AG09309 (cell line): ENCODE measurements at places on chromosomes 16 and 17.

GRCh38 chr17:3260600-3260999 is 37.6 kb downstream of the OR3A1 start:
- no peak for DNase-seq

DNA sequence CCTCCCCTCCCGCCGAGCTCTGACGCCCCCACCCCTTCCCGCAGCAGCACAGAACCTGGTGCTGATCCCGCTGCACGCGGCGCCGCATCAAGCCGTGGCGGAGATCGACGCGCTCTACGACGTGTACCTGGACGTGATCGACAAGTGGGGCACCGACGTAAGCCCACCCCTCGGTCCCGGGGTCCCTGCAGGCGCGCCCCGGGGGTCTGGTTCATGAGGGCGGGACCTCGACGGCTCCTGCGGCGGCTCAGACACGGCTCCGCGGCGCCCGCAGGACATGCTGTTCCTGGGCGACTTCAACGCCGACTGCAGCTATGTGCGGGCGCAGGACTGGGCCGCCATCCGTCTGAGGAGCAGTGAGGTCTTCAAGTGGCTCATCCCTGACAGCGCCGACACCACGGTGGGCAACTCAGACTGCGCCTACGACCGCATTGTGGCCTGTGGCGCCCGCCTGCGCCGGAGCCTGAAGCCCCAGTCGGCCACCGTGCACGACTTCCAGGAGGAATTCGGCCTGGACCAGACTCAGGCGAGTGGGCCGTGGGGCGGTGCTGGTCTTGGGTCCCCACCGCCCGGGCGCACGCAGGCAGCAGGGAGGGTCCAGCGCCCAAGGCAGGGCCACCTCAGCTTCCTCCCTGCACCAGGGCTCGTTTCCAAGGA is 1.4 kb downstream of the DNASE1L2 start:
- no peak for DNase-seq

DNA sequence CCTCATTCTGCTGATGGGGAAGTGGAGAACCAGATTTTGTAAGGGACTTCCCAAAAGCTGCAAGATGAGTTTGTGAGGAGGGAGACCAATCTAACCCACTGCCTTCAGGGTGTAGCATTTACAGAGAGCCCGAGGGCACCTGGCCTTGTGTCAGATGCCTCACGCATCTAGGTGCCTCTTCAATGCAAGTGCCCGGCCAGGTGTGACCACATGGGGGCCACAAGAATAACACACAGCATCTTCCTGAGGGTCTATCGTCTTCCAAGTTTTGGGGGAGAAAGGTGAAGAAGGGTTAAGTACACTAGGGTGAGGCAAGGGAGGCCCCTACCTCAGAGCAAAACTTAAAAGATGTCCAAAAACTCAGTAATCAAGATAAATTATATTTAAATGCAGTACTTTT is 401.7 kb upstream of the CDH5 start:
- no peak for DNase-seq

- DNase-seq, result no peak
These were observed 21.6 kb downstream of the VASN start for GRCh38 chr16:4393240-4393600.

GRCh38 chr16:85286951-85287814 is 174.9 kb upstream of the CIBAR2 start:
- DNase-seq, result no peak

- no peak for DNase-seq
These were observed 14.0 kb upstream of the MPRIP start for GRCh38 chr17:17028059-17028877.

- no peak for DNase-seq
These were observed 309.4 kb upstream of the XYLT1 start for GRCh38 chr16:17780181-17780580.

DNA sequence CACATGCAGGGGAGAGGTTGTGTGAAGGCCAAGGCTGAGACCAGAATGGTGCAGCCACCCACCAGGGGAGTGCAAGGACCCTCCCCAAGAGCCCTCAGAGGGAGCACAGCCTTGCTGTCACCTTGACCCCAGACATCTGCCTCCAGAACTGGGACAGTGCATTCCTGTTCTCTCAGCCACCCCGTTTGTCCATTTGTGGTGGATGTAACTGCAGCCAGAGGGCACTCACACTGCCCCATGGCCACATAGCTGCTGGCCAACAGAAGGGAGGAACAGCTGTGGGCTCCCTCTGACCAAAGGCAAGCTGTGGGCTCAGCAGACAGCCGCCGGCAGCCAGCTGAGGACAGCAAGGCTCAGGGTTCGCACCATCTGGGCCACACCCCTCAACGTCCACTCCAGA is 49.8 kb upstream of the KLHDC4 start:
- DNase-seq, result no peak

DNA sequence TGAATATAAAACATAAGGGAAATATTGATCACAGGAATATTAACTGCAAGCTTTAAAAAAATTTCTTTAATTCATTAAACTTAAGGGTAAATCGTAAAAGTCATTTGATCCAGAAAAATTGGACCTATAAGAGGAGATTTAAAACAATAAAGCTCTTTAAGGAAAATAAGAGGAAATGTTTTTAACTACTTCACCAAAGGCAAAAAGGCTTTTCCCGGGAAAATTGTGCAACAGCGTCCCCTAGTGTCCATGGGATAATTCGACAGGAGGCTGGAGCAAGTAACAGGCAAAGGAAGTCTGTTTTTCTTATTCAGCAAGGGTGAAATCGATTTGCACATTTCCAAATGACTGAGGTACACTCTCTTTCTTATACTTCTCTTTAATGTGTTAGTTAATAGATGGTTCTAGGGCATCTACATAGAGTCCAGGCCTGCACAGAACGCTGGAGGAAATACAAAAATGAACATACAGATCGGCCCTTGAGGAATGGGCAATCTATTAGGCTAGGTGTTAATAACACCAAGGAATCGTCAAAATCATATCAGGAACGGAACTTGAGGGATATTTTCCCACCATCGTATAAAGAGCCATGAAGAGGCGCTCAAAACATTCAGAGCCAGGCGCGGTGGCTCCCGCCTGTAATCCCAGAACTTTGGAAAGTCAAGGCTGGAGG is 61.4 kb downstream of the ZNF18 start:
- no peak for DNase-seq

- no peak for DNase-seq
These were observed 157.5 kb downstream of the BANP start for GRCh38 chr16:88108762-88109161.

DNA sequence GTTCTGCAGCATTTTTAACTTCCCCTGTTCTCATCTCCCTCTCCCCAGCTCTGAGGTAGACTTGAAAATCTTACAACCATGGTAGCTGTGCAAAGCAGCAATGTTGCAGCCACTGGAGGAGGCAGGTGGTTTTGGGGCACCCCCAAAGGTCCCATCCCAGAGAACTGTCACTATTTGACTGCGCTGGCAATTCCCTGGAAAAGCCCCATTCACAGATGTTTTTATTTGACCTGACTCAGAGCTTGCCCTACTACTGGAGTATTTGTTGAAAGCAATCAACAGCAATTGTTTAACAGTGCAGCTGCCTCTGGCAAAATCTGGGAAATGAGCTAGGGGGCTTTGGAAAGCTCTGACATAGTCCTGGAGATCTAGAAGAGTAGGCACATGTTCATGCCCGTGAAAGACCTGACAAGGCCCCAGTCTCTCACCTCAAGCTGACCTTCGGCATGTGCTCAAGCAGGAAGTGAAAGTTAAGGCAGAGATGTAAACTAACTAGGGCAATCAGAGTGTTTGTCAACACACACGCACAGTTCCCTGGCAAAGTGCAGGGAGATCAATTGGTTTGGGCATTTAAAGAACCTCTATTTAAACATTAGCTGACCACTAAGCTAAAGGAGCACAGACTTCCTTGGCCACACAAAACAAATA is 19.7 kb upstream of the PIK3R5 start:
- DNase-seq, result no peak

GRCh38 chr16:69111216-69111875 is 5.9 kb downstream of the HAS3 start:
- DNase-seq, result no peak

GRCh38 chr16:57878586-57878985 is 76.3 kb upstream of the KIFC3 start:
- no peak for DNase-seq

DNA sequence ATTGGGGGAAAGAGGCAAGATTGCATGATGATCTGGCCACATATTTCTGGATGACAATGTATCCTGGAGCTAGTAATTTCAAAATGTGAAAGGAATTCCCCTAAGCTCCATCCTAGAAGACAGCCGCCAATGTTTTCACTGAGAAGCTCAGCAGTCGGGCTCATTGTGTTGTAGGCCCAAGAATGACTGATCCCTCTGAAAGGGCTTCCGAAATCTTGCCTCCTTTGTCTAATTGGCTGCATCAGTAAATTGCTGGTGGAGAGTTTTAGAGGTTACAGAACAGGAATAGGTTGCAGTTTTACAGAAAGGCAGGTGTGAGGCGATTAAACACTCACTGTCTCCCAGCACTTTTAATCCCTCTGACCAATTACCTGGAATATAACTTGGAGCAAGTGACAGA is 464.1 kb upstream of the SALL1 start:
- no peak for DNase-seq

GRCh38 chr16:17084130-17084529 is 386.6 kb downstream of the XYLT1 start:
- no peak for DNase-seq

- no peak for DNase-seq
These were observed 21.7 kb downstream of the RNF135 start for GRCh38 chr17:30992551-30992950.

DNA sequence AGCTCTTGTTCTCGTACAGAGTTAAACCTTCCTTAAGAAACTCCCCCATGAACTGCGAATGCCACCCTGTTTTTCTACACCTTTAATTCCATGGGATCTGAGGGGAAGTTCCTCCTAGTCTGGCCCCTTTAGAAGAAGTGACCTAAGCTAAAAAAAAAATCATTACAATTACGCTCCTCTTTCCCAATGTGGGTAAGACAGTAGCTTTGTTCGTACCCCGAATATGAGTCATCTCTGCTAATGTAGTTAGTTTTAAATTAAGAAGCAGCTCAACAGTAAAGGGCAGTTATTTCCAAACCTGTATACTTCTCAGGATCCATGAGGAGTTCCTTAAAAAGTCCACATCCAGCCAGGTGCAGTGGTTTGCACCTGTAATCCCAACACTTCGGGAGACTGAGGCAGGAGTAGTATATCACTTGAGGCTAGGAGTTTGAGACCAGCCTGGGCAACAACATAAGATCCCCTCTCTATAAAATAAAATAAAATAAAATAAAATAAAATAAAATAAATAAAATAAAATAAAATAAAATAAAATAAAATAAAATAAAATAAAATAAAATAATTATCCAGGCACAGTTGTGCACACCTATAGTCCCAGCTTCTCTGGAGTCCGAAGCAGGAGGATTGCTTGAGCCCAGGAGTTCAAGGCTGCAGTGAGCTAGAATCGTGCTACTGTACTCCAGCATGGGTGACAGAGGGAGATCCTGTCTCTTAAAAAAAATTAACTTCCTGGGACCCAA is 26.1 kb downstream of the RCVRN start:
- no peak for DNase-seq

GRCh38 chr16:2054543-2055245 is 6.9 kb downstream of the TSC2 start:
- DNase-seq, result no peak

DNA sequence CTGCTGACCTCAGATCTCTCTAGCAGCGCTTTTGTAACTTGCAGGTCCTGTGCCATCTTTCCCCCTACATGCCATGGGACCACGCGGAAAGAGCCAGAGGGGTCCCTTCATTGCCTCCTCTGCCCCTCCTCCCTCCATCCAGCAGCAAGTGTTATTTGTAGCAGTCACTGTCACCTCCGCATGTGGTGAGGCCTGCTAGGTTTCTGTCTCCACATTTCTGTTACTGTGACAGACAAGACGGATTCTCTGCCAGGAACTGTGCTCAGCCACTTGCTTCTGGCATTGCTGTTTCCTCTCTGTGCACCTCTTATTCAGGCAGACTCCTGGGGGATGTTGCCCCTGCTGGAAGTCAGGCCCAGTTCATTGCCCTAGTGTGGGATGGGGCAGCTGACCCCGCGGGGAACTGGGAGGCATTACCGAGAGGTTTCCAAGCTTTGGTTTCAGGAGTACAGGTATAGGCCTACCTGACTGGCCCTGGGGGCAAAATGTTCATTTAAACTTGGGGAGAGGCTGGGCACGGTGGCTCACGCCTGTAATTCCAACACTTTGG is 61.2 kb downstream of the RAB11FIP4 start:
- no peak for DNase-seq

DNA sequence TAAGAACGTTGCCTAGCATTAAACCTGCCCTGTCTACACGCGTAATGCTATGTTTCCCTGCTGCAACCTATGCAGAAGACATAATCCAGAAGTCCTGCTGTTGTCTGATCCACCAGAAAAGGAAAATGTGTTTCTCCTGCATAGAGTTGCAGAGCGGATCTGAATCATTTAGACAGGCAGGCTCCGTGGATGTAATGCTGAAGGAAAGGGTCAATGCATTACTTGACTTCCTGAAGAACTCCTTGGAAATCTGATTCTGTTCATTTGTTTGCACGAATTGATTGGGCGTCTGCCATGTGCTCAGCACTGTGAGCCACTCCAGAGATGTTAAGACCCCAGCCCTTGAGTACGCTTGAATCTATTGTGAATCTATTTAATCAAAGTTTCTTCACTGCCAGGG is 83.4 kb downstream of the FOXL1 start:
- no peak for DNase-seq
